ENCODE measurements at places on chromosomes 7 and 10.

- DNase-seq: no peak
These were observed 249.0 kb downstream of the TNS3 start for GRCh38 chr7:47332681-47333553.

DNA sequence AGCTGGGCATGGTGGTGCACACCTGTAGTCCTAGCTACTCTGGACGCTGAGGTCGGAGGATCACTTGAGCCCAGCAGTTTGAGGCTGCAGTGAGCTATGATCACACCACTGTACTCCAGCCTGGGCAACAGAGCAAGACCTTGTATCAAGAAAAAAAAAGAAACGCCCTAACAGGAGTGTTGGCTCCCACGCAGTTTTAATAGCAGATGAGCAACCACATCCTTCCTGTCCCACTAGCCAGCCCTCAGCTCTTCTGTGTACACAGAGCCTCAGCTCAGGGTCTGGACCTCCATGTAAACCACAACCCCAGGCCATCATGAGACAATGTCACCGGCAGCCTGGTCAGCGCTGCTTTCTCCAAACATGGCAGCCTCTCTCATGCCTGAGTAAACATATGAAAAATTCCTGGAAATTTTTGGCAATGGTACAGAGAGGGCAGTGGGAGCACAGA is 108.2 kb downstream of the PIP4K2A start:
- no peak for DNase-seq

DNA sequence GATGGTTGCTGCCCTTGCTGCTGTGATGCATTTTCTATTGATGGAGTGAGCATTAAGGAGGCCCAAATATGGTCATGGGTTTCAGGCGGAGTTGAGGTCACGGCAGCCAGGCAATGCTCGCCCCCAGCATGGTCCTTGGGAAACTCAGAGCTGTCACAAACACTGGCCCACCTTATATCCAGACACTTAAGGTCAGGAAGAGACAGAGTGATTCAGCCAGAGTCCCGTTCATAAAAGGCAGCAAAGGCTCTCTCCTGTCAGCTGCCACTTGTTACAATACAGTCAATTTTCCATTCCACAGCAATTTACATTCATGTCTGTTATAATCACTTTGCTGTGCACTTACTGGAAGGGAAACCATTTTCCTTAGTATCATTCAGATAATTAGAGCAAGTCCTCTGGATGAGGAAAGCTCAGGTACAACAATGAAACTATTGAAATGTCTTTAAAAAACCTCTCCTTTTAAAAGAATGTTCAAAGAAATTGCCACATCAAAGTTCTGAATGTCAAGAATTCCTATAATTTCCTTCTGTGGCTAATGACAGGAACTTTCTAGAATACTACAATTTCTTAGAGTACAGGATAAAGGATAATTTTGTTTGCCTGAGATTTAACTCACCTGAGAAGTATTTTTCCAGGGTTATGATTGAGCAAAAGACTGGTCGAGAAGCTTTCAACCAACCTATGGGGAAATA is 14.8 kb upstream of the ANKRD1 start:
- no peak for DNase-seq

GRCh38 chr10:102632394-102633111 is 11.7 kb upstream of the TRIM8 start:
- no peak for DNase-seq

DNA sequence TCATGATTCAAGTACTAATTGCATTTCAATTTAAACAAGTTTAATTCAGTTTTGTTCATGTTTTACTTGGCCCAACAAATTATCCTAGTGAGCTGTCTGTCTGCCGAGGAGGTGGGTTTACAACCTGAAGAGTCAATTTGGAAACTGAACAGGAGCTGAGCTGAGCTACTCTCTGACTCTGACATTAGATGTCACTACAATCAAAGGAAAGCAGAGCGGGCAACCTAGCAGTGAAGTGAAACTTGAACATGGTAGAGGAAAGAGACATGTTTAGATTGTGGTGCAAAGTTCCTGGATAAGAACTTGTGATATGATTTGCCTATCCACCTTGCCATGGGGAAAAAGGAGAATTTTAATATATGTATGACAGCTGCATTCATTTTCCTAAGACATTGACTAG is 9.6 kb upstream of the AGR3 start:
- DNase-seq: no peak

DNA sequence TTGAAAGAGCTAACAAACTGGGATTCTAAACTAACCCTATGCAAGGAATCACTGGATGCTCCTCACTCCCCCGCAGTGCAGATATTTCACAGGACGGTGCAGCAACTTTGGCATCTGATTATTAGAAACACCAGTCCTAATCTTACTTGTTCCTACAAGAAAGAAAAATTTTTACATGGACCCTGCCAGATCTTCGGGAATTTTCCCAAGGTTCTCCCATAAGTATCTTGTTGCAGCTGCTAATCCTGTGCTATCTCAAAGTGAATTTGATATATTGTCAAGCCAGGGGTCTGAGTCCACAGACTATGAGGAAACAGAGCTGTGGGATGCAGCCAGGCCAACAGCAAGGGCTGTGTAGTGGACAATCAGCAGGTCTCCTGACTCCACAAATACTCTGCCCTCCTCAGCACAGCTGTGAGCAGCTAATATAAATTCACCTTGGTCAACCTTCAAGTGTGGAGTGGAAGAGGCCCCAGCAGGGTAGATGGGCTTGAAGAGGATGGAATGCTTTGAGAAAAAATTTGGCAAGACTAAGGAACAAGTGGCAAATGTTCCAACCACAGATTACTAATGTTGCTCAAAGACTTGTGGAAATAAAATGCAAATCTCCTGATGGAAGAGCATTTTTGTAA is 25.6 kb downstream of the VSTM4 start:
- no peak for DNase-seq

- no peak for DNase-seq
These were observed 117.0 kb downstream of the ADCY1 start for GRCh38 chr7:45691155-45691656.

DNA sequence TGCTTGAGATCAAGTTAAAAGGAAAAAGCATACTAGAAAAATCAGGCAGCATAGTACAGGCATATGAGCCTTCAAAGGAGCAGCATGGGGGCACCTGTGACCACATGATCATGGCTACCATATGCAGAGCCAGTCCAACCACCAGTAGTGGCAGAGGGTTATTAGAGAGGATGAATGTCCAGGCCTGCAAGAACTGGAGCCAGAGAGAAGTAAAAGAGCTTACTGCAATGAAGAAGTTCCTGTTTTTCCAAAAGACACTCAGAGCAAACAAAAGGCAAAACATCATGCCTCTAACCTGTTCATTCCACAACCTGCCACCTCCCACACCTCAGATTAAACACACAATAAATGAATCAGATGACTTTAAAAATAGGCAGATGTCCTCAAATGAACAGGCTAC is 99.6 kb upstream of the NAMPT start:
- DNase-seq: no peak

DNA sequence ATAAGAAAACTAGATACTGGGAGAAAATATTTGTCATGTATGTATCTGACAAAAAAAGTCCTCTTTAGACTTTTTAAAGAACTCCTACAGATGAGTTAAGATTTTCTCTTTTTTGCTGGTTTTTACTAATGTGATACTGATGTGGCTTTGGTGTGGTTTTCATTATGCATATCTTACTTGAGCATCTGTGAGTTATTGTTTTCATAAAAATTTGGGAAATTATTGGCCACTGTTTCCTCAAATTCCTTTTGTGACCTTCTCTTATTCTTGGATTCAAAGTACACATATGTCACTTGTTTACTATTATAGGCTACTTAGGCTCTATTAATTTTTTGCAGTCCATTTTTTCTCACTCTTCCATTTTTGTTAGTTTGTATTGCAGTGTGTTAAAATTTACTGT is 89.0 kb downstream of the PPP1R9A start:
- DNase-seq: no peak

- no peak for DNase-seq
These were observed 278.3 kb downstream of the KCNMA1 start for GRCh38 chr10:77359287-77359691.

GRCh38 chr10:68133523-68133922 is 24.2 kb downstream of the MYPN start:
- DNase-seq: no peak

- DNase-seq: no peak
These were observed 91.0 kb downstream of the ELFN1 start for GRCh38 chr7:1761097-1761496.

- DNase-seq: no peak
These were observed 76.0 kb upstream of the CAV2 start for GRCh38 chr7:116423499-116423898.

GRCh38 chr7:135731-136645 is 56.4 kb upstream of the FAM20C start:
- DNase-seq: no peak

DNA sequence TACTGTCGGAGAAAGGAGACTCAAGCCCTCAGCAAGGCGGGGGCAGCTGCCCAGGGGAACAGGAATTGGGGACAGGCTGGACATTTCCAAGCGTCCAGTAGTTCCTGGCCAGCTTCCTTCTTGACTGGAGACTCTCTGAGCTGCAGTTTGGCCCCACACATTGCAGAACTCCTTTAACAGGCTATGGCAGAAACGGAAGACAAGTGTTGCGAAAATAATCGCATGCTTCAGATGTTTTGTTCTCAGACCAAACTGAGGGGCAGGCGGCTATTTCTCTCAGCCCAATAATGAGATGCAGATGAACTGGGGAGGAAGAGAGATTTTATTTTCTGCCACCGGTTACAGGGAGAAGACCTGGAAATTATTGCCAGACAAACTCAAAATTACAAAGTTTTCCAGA is 88.0 kb upstream of the PFKP start:
- no peak for DNase-seq

DNA sequence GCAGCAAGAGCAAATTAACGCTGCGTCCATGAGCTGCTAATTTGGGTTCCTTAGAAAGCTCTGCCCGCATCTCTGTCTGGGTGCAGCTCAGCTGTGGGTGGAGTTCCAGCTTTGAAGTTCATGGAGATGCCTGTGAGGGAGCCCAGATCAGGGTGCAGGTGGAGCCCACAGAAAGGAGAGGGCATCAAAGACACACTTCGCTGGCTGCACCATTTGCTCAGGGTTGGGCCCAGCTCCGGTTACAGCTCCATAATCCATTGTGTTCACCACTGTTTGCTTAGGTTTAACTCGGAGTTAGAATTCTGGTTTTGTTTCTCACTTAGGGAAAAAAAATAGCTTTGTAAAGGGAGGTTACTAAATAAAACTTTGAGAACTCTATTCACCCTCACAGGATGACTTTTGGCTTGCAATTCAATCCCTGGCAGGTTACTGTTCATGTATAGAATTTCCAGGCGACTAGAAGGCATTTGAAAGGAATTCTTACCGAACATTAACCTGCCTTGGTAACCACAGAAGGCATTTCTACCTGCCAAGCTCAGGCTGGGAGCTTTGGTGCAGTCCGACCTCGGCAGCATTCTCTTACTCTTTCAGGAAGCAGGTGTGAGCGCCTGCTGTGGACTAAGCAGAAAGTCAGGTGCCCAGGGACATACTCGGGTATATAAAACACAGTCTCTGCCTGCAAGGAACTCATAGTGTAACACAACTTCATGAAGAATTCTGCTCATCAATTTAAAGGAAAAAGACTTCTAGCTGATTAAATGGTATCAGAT is 179.5 kb upstream of the RNF32 start:
- DNase-seq: no peak

- DNase-seq: no peak
These were observed 68.5 kb downstream of the HK1 start for GRCh38 chr10:69346776-69347175.

DNA sequence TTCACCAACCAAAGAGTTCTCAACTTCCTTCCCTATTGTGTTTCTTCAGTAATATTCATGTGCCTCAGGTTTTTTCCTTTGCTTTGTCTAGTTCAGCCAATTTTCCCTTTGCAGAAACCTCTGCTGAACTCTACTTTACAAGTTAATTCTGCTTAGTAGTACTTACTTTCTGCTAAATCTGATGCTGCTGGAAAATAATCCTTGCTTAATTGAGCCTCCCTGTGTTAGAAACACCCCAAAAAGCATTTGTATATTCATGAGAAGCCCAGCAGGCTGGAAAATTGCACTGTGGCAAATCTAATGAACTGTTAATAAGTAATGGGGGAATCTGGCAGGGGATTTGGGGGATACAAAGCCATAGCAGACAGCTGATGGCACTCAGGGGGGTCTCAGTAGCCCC is 78.5 kb downstream of the CDCA7L start:
- DNase-seq: no peak

GRCh38 chr10:5618042-5618441 is 48.4 kb downstream of the ASB13 start:
- DNase-seq: no peak

GRCh38 chr10:34816085-34816496 is 995 bp upstream of the PARD3 start:
- DNase-seq: no peak

DNA sequence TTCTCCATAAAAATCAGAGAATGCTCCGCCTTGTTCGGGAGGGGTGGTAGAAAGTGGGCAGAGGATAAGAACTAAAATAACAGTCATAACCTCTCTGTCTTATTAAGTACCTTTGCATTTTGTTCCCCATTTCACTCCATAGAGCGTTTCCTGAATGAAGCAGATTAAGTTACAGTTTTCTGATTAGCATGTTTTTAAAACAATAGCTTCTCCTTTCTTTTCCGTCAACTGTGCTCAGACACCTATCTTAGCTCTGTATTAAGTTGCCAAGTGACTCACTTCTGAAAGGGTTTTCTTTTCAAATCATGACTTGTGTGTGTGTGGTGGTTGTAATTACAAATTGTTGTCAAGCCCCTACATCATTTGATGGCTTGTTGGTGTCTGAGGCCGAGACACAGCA is 1.4 kb downstream of the HABP2 start:
- no peak for DNase-seq

- DNase-seq: no peak
These were observed 43.2 kb downstream of the COBL start for GRCh38 chr7:51273360-51273759.

- DNase-seq: no peak
These were observed 12.1 kb upstream of the LAMB1 start for GRCh38 chr7:108014747-108015682.

GRCh38 chr10:100744136-100744986 is 1.0 kb upstream of the PAX2 start:
- DNase-seq: no peak

DNA sequence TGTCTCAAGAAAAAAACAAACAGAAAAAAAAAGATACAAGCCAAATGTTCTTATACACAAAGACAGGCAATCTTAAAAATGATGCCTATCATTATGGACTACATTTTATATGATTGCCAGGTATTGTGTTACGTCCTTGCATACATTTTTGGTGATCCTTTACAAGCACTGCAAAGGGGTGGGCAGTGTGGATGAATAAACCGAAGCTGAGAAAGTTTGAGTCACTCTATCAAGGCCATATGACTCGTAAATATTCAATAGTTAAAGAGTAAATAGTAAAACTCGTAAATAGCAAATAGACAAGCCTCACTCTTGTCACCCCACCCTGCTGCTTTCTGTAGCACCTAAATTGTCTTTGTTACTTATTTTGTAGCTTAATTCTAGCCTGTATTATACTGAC is 326.2 kb downstream of the FRMD4A start:
- no peak for DNase-seq

GRCh38 chr7:75758491-75758890 is 13.5 kb downstream of the CCL26 start:
- DNase-seq: no peak

- no peak for DNase-seq
These were observed 572 bp upstream of the BHLHA15 start for GRCh38 chr7:98210513-98211220.

- DNase-seq: no peak
These were observed 4.8 kb upstream of the MTPAP start for GRCh38 chr10:30353851-30354250.

- DNase-seq: no peak
These were observed 31.2 kb downstream of the GFRA1 start for GRCh38 chr10:116241642-116242410.

GRCh38 chr7:152989889-152990380 is 230.4 kb downstream of the ACTR3B start:
- no peak for DNase-seq

GRCh38 chr7:45076946-45077345 is 11.8 kb downstream of the NACAD start:
- DNase-seq: no peak

Data from GOT3 (cell line).